ENCODE measurements at places on chromosomes 7 and 10.
A peak's percentile ranks its signal among the peaks of the same experiment; 100 is the strongest.

GRCh38 chr7:45595809-45596664 lies 21.9 kb downstream of the ADCY1 start:
- DNase-seq, result no peak

GRCh38 chr7:96410126-96410839 lies 88.4 kb upstream of the SLC25A13 start:
- DNase-seq, result no peak

DNA sequence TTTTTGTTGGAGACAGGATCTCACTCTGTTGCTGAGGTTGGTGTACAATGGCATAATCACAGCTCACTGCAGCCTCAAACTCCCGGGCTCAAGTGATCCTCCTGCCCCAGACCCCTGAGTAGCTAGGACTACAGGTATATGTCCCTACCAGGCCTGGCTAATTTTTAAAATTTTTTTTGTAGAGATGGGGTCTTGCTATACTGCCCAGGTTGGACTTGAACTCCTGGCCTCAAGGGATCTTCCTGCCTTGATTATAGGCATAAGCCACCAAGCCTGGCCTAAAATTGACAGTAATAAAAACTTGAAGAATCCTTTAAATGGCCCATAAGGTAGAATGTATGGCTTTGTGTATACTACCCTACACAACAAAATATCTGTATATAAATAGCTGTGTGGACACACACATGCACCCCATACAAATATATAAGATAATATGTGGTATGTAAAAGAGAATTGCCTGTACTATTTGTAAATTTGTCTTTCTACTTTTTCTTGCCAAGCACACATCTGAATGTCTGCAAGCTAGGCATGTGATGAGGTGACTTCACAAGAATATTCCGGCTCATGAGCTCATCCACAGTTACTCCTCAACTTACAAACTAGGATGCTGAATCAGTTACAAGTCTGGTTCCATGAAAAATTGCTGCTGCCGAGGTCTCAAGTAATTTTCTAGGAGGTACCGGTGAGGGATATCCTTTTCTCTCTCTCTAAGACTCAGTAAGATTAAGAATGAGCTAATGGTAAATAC lies 26.6 kb downstream of the POLR3A start:
- DNase-seq, result no peak

DNA sequence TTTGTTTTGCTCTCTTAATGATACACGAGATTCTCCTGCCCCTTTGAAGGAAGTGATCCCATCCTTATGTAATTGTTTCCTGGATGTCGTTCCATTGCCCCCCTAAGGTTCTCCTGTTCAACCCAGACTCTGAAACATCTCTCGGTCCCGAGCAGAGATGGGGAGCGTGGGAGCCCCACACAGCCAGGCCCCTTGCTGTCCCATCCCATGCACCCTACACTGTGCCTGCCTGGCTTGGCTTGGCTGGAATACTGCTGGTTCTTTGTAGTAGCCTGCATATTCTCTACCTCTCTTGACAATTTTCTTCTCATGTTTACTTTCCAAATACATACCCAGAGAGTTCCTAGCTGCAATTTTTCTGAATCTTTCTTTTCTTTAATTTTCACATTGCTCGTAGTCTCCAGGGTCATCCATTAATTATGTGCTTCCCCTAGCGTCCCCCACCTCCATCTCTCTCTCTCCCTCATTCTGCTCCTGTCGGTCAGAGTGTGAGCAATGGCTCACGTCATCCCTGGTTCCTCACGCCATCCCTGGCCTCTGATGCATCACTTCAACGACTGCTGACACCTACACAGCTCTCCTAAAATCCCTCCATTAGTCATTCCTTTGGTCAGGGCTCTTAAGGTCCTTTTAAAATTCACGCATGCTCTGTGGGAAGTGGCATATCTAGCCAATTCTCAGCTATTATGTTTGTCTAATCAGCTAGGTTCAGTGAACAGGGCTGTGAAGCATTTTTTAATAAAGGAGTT lies 32.5 kb upstream of the GPR158 start:
- DNase-seq, result no peak

- no peak for DNase-seq
These were observed 15.7 kb downstream of the UNCX start for GRCh38 chr7:1248143-1248915.

DNA sequence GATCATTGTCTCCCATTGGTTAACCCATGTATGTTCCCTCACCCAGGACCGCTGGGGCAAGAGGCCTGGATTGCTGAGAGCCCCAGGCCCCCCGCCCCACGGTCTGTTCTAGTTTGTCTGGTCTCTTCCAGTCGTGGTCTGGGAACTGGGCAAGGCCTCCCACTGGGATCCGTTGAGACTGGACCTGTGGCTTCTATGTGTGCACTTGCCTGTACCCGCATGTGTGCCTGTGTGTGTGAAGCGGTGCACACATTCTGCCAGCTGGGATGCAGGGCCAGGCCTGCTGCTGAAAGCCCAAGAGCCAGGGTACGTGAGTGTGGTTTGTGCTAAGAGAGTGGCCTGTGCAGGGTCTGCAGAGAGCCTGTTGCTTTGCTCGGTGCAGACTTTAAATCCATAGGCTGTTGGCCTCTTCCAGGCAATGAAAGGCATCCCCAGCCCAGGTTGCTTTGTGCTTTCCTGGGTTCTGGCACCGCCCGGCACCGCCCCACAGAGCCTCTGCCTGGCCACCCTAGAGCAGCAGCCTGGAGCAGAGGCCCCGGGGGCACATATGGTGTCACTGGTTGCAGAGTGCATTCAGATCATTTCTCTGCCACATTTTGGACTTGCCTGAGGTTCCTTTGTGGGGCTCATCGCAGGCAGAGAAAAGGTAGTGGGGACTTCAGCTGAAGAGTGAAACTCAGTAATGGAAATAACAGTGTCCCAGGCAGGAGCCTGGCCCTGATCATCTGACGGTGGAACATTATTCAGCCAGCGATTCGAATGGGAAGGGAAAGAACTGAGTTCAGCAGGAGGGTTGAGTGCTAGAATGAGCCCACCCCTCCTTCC lies 215.5 kb downstream of the GLRX3 start:
- no peak for DNase-seq

DNA sequence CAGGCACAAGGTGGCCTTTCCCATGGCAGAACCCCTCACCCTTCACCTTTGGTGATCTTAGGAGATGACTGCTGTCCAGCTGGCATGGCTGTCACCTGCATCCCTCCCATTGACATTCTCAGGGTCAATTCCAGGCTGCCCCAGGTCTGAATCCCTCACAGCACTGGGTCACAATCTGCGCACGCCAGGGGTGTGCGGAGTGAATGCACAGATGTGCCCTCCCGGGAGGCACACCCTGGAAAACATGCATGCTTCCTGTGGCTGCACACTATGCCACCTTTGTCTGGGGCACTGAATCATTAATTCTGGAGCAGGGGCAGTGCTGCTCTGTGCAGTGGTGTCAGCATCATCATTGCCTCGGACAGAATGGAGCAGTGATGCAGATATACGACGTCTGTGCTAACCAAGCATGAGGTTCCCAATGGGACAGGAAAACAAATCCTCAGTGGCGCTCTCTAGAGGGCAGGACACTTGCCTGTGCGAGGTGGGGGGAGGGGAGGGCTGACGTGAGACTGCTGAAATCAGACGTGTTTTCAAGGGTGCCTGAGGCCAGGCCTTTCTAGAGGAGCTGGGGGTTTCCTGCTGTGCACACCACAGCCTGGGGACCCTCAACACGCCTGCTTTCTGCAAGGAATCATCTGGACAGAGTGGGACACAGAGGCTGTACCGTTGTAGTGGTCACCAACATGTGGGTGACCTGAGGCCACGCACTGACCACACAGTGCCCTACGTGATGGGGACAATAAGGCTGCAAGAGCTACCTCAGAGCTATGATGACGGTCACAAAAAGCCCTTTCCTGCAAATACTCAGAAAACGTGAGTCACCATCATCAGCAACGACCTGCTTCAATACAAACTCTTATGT lies 77.9 kb downstream of the HIPK2 start:
- DNase-seq, result no peak

- no peak for DNase-seq
These were observed 104.7 kb downstream of the FGFR2 start for GRCh38 chr10:121493521-121493920.

GRCh38 chr7:51142741-51143385 lies 173.7 kb downstream of the COBL start:
- DNase-seq, result no peak

GRCh38 chr7:11300241-11300640 lies 326.6 kb downstream of the PHF14 start:
- no peak for DNase-seq

- DNase-seq, result no peak
These were observed 273.4 kb downstream of the PRPF18 start for GRCh38 chr10:13859979-13860654.

- DNase-seq, result no peak
These were observed 299.1 kb upstream of the NFE2L3 start for GRCh38 chr7:25852939-25853271.

GRCh38 chr7:76424413-76425111 lies at the start of gene ZP3:
Gene ZP3, plus strand, starts transcription at chr7:76424950. Its CDS starts 15 bp downstream, at chr7:76424965.
- no peak for DNase-seq

DNA sequence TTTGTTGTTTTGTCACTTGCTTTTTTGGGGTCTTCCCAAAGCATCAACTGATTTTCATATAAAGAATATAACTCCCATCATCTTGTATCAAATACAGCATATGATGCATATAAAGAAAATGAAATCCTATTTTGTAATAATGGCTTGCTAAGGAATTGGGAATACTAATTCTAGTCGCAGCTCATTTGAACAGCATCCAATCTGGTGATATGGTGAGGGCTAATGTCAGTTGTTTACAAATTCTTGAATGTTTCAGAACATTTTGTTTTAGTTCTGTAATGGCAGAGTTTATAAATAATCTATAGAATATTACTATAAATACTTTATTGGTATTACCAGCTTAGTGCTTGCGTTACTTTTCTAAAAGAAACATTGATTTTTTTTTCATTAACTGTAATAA lies 8.9 kb downstream of the PALS2 start:
- DNase-seq, result no peak

DNA sequence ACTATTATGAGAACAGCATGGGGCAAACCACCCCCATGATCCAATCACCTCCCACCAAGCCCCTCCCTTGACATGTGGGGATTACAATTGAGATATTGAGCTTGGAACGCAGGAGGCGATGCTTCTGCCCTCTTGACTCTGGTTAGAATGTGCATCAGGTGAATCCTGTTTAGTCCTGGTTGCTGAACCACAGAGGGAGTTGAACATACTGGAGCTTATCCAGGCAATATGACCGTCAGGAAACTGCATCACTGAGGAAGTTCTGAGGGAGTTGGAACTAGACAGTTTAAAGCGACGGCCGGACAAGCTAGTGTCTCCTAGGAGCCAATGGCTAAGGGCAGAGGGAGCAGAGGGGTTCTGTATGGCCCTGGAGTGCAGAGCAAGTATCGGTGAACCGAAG lies 31.8 kb upstream of the GARS1 start:
- no peak for DNase-seq

DNA sequence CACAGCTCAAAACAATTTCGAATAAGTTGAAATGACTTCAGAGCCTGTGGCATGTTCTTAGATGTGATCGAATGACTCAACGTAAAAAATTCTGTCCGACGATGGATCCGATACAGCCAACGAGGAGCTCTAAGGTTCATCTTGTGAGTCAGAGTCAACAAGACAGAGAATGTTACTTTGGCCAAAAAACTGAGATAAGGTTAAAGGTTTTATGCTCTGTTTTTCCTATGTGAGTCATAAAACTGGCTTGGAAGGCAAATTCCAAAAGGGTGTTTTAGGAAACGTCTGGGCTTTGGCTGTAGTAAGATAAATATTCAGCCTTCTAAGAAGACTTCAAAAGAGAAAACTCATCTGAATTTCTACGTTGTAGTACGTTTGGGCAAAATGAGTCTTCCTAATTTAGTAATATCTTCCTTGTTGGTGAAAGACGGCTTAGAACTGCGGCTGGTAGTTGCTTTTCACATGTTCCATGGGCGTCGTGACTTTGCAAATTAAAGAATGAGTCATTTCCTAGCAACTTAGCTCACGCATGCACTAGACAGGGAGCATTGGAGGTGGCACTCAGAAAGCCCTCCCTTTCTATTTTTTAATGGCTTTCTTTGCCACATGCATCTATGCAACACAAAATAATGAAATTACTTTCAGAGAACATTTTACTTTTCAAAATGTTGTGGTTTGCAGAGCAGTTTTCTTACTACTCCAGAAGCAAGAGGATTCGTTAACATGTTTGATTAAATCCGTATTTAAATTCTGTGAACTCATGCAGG lies 28.2 kb downstream of the PFKP start:
- peak; percentile 58 for DNase-seq

- DNase-seq, result peak; percentile 8
These were observed 1.3 kb downstream of the TBC1D12 start for GRCh38 chr10:94403380-94404213.

GRCh38 chr10:122182308-122182707 lies 88.8 kb upstream of the BTBD16 start:
- no peak for DNase-seq

DNA sequence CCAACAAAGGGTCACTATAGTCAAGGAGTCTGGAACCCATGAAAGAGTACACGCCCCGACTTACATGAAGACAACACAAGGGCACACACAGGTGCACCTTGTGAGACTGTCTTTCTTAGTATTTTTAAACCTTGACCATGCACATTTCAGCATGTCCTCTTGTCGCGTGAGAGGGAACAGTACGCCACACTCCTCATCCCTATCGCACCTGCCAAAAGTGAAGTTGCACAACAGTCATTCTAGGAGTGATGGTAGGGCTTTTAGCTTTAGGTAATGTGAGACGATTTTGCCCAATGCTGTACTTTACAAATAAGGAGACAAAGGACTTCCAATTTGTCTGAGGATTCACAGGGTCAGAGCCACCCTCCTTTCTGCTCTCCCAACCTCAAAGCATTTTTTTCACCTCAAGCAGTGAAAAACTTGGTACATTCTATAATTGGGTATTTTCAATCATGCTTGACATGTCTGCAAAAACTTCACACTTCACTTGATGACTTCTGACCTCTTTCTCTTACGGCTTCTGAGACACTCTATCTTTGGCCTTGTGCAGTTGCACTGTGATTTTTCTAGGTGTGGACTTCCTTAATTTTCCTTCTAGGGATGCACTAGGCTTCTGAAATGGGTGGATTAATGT lies 173.9 kb upstream of the GRB10 start:
- no peak for DNase-seq

- no peak for DNase-seq
These were observed 97.4 kb downstream of the ARID5B start for GRCh38 chr10:61998937-61999336.

Data from stimulated activated CD4-positive, alpha-beta T cell treated with anti-CD3 and anti-CD28 coated beads, Interleukin-12 subunit alpha, Interleukin-12 subunit beta, amount 100 ng/mL, for 48 hours (primary cell).